Stimulated activated naive CD8-positive, alpha-beta T cell treated with anti-CD3 and anti-CD28 coated beads, Interleukin-15, amount 100 ng/mL, for 72 hours (primary cell): ENCODE measurements at places on chromosomes 5 and 9.

GRCh38 chr9:35436933-35437332 is 53.0 kb upstream of the RUSC2 start:
- no peak for DNase-seq

- no peak for DNase-seq
Measured at GRCh38 chr9:21770871-21771560, 31.4 kb upstream of the MTAP start.

- no peak for DNase-seq
Measured at GRCh38 chr5:102545175-102545574, 46.4 kb upstream of the SLCO6A1 start.

DNA sequence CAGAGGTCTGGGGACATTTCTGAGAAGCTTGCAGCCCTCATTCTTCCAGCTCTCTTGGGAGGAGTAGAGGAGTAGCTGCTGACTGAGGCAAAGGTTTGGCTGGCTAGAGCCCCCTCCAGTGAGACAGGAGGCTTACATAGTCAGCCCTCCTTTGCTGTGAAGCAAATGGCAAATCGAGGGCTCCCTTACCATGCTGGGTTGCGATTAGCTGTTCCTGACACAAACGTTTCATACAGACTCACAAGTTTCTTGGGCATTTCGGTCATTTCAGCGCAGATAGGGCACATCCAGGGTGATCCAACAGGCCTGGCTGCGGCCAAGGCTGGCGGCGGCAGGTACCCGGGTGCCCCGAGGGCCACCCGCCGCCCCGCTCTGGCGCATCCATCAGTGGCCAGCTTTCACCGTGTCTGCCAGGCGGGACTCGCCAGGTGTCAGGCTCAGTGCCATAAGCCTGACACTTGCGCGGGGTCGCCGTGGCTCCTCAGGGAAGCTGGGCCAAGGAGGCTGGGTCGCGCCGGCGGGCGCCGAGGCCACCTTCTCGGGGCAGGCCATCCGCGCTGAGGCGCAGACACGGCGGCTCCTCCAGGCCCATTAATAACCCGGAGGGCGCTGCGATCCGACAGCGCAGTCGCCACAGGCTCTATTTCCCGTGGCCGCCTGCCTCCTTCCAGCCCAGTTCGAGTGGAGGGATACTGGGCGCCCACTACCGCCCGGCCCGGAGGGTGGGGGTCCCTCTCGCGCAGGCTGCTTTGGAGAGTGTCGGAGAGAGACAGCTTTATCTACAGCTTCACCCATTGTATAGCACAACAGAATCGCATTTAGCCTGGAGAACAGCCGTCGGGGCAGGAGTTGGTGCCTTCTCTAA is 9.1 kb downstream of the PRDM6 start:
- DNase-seq: no peak

- DNase-seq: peak; percentile 89
Measured at GRCh38 chr9:113511856-113512761, 48.6 kb downstream of the RGS3 start.

- DNase-seq: no peak
Measured at GRCh38 chr5:34519489-34520220, 136.5 kb upstream of the RAI14 start.

DNA sequence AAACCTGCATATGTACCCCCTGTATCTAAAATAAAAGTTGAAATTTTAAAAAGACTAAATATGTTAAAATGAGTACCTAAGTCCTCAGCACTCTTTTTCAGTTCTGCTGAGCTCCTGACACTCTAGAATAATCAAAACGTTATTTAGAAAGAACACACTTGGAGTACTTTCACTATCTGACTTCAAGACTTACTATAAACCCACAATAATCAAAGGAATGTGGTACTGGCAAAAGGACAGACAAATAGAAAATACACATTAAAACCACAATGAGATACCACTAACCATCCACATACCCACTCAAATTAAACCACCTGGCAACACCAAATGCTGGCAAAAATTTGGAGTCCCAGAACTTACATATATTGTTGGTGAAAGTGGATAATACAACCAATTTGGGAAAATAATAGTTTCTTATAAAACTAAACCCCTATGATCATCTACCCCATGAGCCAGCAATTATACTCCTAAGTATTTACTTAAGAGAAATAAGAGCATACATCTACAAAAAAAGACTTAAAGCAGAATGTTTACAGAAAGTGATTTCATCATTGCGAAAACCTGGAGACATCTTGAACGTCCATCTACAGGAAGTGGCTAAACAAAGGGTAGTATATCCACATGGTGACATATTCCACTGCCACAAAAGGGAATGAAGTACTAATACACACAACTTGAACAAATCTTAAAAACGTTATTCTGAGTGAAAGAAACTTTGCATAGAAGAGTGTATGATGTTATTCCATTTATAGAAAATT is 12.8 kb upstream of the PRSS3 start:
- no peak for DNase-seq

DNA sequence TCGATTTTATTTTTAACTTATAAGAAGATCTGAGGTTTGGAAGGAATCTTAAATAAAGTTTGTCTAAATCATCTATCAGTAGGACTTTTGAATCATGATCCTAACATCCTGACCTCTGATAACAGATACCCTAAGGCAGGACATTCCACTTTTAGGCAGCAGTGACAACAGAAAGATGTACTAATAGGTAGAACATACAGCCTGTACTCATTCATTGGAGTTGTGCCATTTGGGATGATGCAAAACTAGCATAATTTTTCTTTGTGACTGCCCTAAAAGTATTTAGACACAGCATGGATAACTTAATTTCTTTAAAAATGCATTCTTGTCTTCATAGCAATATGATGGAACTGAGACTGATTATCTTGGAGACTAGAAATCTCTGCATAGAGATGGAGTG is 39.7 kb downstream of the CDC42SE2 start:
- DNase-seq: no peak

DNA sequence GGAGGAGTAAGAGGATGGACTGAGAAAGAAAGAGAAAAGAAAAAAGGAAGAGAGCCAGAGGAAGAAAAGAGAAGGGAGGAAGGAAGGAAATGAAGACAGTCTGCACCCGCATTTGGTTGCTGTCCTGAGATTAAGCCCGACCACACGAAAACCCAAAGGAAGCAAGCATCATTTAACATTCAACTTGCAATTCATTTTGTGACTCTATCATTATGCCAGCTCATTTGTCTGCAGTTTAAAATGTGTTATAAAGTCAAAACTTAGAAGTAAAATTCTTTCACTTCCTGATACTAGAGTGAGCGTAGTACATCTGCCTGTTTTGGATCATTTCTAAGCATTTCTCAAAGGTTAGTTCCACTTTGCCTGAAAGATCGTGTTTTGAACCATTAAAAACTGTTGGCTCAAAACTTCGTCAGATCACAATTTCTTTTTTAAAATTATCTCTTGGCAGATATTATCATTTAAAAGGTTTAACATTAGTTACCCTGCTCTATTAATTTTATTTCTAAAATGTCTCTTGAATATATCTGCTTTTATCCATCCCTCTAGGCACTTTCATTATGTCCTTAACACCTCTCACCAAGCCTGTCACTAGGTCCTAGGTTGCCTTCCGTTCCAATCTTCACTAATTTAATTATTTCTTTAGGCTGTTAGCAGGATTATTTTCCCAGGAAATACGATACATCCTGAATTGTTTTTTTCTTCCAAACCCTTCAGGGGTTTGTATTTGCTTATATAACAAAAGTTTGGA is 240.9 kb downstream of the TLE4 start:
- DNase-seq: peak; percentile 29

DNA sequence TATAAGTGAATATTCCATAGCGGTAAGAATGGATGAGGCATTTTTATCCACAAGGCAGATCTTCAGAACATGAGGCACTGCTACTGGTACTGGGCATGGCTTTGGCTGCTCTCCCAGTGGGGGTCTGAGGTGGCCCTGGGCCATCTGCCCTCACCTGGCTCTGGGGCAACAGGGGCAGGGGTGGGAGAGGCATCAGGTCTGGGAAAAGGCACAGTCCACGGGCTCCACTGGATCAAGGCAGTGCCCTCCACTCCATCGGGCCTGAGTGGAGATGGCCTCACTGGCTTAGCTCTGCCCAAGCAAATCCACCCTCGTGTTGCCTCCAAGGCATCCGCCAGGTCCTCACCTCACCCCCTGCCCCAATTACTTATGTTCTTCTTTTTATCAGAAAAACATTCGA is 10.9 kb upstream of the NKD2 start:
- no peak for DNase-seq

DNA sequence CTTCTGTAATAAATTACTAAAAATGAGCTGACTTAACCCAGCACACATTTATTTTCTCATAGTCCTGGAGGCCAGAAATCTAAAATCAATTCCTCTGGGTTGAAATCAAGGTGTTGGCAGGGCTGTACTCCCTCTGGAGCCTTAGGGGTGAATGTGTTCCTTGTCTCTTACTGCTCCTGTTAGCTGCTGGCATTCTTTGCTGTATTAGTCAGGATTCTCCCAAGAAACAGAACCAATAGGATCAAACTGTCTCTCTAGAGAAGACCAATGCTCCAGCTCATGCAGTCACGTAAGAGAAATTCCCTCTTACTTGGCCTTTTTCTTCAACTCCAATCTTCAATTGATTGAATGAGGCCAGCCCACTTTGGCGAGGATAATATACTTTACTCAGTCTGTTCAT is 15.3 kb upstream of the CD180 start:
- DNase-seq: no peak
